ENCODE measurements at places on chromosomes 4 and X. TPM values are rescaled to one million over a fixed set of nuclear protein-coding genes. Genes with fewer than 3 reads are reported as not detected.
A peak's percentile ranks its signal among the peaks of the same experiment; 100 is the strongest.

- H3K36me3 ChIP-seq = peaks cover 20% of the 10 kb centered on the region
- H3K4me1 ChIP-seq = peaks cover 13% of the 10 kb centered on the region
- H3K27ac ChIP-seq = no peak overlapping the region
- DNase-seq = no peak
- H3K4me3 ChIP-seq = no peak overlapping the region
- H3K27me3 ChIP-seq = no peaks in the 10 kb centered on the region
Observed at GRCh38 chr4:6804082-6804752, 21.7 kb downstream of the KIAA0232 start.

GRCh38 chr4:107740950-107741701, 21.1 kb upstream of the PAPSS1 start:
- peaks cover 15% of the 10 kb centered on the region for H3K4me1 ChIP-seq
- H3K4me3 ChIP-seq = no peak overlapping the region
- H3K36me3 ChIP-seq = no peaks in the 10 kb centered on the region
- DNase-seq = no peak
- no peaks in the 10 kb centered on the region for H3K27me3 ChIP-seq
- peak overlapping the region; percentile 41 for H3K27ac ChIP-seq

DNA sequence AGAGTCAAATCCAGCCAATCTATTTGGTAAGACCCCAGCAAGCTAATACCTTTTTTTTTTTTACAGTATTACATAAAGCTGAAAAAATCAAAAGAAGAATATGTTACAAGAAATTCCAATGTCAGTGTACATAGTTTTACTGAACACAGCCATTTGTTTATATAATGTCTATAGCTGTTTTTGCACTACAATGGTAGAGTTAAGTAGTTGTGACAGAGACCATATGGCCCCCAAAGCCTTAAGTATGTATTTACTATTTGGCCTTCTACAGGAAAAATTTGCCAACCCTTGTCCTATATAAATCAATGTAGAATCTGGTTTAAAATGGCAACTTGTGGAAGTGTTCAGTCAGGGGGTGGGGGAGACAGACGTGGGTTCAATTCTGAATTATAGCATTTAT, 60.7 kb downstream of the ANTXR2 start:
- H3K27ac ChIP-seq = no peak overlapping the region
- peaks cover 7% of the 10 kb centered on the region for H3K4me1 ChIP-seq
- H3K36me3 ChIP-seq = peaks cover 4% of the 10 kb centered on the region
- no peaks in the 10 kb centered on the region for H3K27me3 ChIP-seq
- no peak overlapping the region for H3K4me3 ChIP-seq

DNA sequence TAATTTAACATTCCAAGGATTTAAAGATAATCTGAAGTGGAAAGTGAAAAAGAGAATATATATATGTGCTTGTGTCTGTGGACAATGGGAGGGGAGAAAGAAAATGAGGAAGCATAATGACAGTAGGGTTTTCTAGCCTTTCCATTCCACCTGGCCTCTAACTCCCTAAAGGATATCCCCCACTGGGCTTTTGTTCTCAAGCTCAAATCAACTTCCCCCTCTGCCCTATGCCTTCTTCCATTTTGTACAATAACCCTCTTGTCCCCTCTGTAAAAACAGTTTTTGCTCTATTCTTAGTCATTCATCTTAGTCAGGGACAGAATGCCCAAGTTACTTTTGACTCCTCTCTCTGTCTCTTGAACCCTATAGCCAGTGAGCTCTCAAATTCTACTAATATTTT, 23.6 kb downstream of the ANTXR2 start:
- no peaks in the 10 kb centered on the region for H3K27me3 ChIP-seq
- H3K4me3 ChIP-seq = no peak overlapping the region
- peaks cover 21% of the 10 kb centered on the region for H3K36me3 ChIP-seq
- no peaks in the 10 kb centered on the region for H3K4me1 ChIP-seq

Gene BMP2K
- total RNA-seq = 73.9 TPM
